ENCODE measurements at places on chromosomes 1 and 21.

DNA sequence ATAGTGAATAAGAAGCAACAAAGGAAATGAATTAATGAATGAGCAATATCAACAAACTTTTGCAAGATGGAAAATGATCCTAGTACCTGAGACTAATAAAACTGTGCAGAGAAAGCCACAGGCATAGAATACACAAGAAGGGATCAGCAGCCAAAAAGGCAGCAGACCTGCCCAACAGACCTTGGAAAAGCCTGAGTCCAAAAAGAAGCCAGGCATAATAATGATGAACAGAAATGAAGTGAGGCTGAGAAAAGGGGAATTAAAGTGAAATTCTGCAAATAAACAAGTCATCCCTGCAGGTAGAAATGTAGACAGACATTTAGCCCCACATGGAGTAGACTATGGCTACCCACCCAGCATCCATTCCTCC is 10.3 kb upstream of the PHTF1 start:
- DNase-seq: no peak

DNA sequence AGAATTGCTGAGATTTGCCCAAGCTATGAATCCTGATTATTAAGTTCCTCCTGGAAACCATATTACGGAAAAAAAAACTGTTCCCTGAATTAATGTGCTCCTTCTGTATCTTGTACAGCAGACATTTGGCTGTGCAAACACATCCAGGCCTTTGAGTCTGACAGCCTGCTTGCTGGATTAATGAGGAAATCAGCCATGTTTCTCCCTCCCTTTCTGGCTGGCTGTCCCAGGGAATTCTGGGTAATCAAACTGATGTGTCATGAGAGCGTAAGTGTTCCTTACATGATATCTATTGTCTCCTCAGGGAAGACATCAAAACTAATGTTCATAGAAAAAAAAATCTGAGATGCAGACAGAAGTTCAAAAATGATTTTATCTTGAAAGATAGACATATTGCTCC is 18.8 kb downstream of the PGBD5 start:
- no peak for DNase-seq

DNA sequence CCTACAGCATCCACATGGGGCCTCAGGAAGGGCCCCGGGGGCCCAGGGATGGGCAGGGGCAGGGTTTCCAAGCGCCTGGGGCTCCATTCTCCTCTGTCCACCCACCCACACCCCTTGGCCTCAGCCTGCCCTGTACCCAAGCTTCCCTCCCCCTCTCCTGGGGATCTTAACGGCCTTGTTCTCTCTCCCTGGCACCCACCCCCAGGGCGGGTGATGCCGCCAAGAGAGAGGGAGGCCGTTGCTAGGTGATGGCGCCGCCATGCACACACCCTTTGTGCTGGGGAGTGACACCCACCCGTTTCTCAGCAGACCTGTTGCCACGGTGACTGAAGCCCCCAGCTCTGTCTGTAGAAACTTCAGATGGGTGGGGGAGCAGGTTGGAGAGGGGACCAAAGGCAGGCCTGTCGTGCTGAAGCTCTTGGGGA is 7.6 kb downstream of the GPR37L1 start:
- DNase-seq: no peak

- no peak for DNase-seq
Measured at GRCh38 chr1:2133879-2134215, 60.7 kb downstream of the FAAP20 start.

- DNase-seq: peak; percentile 54
Measured at GRCh38 chr1:23751050-23751814, 8.0 kb downstream of the ELOA start.

DNA sequence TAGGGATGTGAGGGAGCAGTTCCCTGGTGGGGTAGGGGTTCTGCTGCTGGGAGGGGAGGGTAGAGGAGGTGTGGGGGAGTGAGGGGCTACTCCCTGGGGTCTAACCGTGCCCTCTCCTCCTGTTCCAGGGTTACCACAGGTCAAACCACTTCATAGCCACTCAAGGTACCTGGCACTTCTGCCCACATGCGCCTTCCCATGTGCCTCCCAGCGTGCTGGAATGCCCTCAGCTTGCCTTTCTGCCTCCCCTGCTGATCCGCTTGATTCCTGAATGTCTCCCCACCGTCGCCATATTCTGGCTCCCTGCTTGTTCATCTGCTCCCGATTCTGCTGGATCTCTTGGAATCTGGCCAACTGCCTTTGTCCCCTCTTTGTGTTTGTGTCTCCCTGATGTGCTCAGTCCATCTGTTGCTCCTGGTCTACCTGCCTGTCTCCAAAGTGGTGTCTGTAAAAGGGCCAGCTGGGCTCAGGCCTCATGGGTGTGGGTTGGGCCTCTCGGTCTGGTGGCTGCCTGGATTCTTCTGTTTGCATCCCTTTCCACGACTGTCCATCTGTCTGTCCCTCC is 74.4 kb downstream of the PTPRU start:
- DNase-seq: no peak

- DNase-seq: no peak
Measured at GRCh38 chr1:30976143-30976542, 67.6 kb upstream of the SDC3 start.

DNA sequence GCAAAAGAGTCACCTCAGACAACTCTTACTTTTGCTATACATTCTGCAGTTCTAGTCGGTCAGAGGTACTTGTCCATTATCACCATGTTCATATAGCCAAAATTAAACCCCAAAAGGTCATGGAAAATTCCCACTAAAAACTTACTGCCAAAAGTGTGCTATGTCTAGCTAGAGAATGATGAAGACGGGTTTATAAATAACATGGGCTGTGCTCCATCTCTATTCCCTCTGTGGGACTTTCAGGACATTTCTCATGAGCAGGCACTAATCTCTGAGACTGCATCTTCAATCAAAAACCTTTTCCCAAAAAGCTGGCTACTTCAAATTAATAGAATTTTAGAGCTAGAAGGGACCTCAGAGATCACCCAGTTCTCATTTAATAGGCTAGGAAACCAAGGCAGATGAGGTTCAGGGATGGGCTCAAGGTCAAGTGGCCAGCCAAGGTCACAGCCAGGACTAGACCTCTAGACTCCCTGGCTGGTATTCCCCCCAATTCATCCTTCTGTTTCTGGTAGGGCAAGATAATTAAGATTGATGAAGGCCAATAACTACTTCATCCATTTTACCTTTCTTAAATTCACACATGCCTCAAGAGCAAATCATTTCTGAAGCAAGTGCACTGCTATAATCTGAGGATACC is 21.0 kb upstream of the MOB3C start:
- no peak for DNase-seq

DNA sequence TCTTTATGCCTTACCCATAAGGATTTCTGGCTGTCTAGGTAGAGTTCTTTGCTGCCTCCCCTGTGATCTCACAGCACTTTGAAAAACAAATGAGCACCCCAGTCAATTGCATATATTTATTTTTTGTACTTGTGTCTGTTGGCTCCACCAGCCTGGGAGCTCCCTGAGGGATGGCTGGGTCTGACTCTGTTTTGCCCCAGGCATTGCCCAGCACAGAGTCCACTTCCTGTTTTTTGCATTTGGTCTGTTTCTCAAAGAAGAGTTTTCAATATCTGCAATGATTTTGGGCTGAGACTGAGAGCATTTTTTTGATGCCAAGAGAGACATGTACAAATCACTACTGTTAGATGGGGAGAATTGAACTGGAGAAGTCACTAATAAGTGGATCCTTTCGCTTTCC is 125.0 kb downstream of the FOXD2 start:
- DNase-seq: no peak

- no peak for DNase-seq
Measured at GRCh38 chr1:170594066-170594626, 62.2 kb downstream of the GORAB start.

DNA sequence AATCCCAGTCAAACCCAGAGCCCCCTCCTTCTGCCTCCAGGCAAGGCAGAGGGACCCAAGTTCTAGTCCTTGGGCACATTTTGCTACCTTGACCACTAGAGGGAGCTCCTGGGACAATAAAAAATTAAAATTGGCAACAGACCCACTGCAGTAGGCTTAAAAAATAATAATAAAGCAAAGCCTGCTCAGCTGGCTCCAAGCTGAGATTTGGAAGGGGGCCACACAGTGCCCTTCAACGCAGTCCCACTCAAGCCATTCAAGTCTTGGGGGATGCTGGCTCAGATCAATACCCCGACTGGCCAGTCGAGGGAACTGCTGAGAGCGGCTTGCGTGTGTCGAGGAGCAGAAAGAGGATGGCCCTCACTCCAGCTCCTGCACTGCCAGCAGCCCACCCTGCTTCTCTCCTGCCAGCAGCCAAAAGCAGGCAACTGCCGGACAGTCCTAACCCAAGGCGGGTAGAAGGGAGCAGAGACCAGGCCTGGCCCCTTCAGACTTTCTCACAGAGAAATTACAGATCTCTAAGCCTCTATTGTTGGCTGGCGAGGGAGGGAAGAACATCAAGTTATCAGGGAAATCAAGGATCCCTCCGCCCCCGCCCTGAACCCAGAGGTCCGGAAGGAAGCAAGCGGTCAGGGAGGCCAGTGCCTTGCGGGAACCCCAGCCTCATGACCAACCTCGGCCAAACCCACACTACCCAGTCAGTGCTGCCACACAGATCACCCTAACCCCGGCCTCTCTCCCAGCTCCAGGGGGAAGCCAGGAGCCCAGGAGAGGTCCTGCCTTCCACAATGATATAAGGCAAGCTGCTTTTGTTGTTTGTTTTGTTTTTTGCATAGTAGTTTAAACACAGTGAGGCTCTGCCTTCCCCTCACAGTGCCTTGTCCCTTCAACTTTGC is 4.9 kb upstream of the ALDH4A1 start:
- peak; percentile 82 for DNase-seq

DNA sequence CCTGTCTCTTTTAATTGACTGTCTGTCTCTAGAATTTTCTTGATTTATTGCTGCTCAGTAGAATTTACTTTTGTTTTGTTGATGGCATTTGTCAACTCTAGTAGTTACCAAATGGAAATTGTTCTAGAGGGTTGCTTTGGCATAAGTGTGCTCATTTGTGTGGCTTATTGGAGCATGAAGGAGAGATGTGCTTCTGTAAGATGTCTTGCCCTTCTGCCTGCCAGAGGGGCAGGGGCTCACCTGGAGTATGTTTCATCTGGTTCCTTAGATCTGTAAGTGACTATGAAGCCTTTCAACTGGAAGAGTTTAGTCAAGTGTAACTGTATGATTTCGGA is 345.5 kb downstream of the DISC1 start:
- DNase-seq: no peak

- no peak for DNase-seq
Measured at GRCh38 chr1:60367532-60367931, 294.0 kb upstream of the C1orf87 start.

DNA sequence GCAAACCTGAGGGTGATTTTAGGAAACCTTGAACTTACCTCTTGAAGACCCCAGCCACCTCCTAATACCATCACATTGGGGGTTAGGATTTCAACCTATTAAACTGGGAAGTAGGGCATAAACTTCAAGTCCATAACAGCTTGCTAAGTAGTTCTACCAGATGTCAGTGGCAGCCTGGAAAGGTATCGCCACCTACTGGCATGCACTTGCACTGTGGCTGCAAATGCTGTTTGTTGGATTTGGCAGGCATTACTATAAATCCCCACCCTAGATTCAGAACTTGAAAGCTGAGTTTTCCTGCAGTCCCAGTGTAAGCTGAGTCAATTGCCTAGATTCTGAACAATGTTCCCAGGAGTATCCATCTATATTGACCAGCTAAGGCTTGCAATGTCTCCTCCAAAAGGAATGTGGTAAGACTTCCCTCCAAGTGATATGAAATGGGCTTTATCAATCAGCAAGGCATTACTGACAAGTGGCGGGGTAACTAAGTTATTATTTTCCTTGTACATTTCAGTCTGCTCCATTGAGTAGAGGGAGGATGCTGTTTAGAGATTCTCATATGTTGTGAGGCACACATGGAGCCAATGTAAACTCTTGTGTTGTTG is 474.5 kb downstream of the PTPRC start:
- DNase-seq: peak; percentile 65

GRCh38 chr1:108149796-108150467 is 50.2 kb downstream of the SLC25A24 start:
- DNase-seq: no peak

- no peak for DNase-seq
Measured at GRCh38 chr1:233168384-233168783, 127.1 kb downstream of the PCNX2 start.

GRCh38 chr1:20699558-20699957 is 18.2 kb downstream of the KIF17 start:
- DNase-seq: no peak
